Hematopoietic multipotent progenitor cell (in vitro differentiated cells): ENCODE measurements at places on chromosomes 2 and 18. TPM values are rescaled to one million over a fixed set of nuclear protein-coding genes. Genes with fewer than 3 reads are reported as not detected.

The KCNG2 gene
- total RNA-seq, result 14.8 TPM

The LIMS3 gene
- total RNA-seq, result 0.27 TPM

GRCh38 chr2:149617476-149617875 lies 29.9 kb upstream of the MMADHC start:
- DNase-seq, result no peak

DNA sequence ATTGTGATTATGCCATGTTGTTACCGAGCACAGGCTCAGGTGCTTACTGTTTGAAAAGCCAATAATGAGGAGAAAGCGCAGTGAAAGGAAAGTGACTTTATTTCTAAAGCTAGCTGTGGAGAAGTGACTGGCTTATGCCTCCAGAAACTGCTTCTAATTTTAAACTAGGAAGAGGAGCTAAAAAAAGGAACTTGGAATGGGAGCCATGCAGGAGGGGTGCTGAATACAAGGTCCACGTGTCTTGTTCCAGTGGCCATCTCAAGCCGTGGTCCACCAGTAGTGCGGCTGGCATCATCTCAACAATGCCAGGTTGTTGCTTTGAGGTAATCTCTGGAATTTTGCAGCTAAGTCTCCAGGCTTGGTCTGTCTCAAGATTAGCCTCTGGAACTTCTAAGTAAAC lies 282.0 kb downstream of the THSD7B start:
- DNase-seq, result no peak

The DNAH7 gene
- under 0.01 TPM for total RNA-seq

- peak; percentile 50 for DNase-seq
These were observed 15.5 kb upstream of the ECEL1 start for GRCh38 chr2:232502911-232503808.

The SETBP1 gene
- total RNA-seq, result 16.2 TPM

GRCh38 chr2:147433822-147434221 lies 411.0 kb upstream of the ACVR2A start:
- no peak for DNase-seq

The TRIP12 gene
- 78.6 TPM for total RNA-seq

DNA sequence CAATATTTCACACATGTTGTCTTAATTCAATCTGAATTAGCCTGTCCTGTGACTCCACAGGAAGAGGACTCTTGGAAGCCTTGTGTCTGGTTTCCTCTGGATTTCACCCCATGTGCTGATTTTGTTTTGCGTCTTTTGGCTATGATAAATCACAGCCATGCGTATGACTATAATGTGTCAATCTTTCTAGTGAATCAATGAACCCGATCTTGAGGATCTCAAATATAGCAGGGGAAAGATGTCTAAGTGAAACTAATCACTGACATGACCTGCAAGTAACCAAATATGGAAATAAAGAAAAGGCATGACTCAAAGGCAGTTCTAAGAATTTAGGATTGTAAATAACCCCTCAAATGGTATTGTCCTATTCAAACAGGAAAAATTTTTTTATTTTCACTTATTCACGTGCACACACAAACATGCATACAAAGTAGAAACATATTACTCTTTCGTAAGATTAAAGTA lies 8.2 kb downstream of the WDFY1 start:
- DNase-seq, result no peak

The MREG gene
- total RNA-seq, result 6.5 TPM

DNA sequence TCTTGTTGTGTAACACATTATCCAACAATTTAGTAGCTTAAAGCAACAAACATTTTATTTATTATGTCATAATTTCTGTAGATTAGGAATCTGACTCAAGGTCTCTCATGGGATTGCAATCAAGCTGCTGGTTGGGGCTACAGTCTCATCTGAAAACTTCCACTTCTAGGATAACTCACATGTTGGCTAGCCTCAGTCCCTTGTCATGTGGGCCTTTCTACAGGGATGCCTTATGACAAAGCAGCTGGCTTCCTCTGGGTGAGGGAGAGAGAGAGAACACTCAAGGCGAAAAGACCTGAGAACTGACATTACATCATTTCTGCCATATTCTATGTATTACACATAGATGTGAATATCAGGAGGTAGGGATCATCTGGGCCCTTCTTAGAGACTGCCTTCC lies 317.9 kb upstream of the VRK2 start:
- DNase-seq, result no peak
